T follicular helper cell (primary cell): ENCODE measurements at places on chromosomes 12 and 14.

GRCh38 chr14:102234331-102235264 lies 70.4 kb downstream of the MOK start:
- no peak for DNase-seq

GRCh38 chr14:70317091-70317968 lies 42.2 kb downstream of the COX16 start:
- no peak for DNase-seq

GRCh38 chr14:101918065-101918989 lies 46.0 kb upstream of the DYNC1H1 start:
- no peak for DNase-seq

- no peak for DNase-seq
Observed at GRCh38 chr14:97410667-97411620, 613.8 kb downstream of the VRK1 start.

- no peak for DNase-seq
Observed at GRCh38 chr12:40016980-40017379, 88.9 kb downstream of the SLC2A13 start.
